ENCODE measurements at places on chromosomes 6 and 20.

DNA sequence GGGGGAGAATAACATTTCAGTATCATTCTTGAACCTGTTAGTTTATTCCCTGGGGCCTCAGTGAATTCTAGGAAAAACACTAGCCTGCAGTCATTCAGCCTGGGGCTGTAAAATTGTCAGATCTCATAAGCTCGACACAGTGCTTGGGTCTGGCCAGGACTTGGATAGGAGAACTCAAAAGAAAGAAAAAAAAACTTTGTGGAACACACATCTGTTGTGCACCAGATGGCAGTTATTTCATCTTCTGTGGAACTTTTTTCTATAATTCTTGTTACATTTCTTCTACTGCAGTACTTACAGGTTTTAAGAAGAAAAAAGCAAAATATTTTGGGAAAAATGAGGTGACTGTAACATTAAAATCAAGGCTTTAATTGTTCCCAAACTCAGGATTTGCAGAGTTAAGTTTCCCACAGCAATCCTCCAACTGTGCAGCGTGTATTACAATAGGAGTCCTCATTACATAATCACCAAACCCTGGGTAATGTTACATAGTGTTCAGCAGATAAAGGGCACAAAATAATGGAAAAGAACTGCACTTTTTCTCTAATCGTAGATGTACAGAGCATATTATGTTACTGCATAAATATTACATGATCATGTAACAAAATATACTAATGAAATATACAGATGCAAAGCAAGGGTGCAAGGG, 531.1 kb upstream of the CITED2 start:
- no peak for DNase-seq

- DNase-seq: no peak
Measured at GRCh38 chr6:158669145-158670035, 19.5 kb downstream of the SYTL3 start.

DNA sequence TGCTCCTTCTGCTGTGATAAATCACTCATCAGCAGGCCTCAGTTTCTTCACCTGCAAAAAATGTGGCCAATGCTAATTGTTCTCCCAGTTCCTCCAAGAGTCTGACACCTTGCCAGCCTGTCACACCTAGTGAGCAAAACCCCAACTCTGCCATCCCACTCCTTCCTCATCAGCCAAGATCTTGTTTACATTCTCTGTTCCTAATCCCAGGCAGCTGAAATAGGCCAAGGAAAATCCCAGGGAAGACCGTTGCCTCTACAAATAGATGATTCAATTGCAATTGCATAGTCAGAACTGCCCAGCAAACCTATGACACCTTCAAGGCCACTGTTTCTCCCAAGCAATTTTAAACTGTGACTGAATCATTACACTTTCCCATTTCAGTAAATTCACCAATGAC, 78.7 kb downstream of the GMDS start:
- DNase-seq: no peak

- no peak for DNase-seq
Measured at GRCh38 chr6:66173587-66173986, 466.6 kb upstream of the EYS start.

GRCh38 chr6:105601541-105602236, 198.8 kb upstream of the PREP start:
- DNase-seq: no peak

DNA sequence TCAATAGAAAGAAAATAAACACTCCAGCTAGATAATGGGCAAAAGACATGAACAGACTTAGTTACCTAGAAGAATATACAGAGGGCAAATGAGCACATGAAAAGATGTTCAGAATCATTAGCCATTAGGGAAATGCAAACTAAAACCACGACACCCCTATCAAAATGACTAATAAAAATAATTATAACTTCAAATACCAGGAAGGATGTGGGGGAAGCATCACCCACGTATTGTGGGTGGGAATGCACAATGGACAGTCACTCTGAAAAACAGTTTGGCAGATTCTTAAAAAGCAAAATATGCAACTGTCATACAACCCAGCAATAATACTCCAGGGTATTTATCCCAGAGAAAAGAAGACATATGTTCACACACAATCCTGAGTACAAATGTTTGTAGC, 92.6 kb downstream of the DLL1 start:
- DNase-seq: no peak

GRCh38 chr20:7940341-7940740, at the start of gene HAO1:
TSS of gene HAO1 (minus strand) at chr20:7940458. CDS start at chr20:7940422, 36 bp downstream.
- no peak for DNase-seq

DNA sequence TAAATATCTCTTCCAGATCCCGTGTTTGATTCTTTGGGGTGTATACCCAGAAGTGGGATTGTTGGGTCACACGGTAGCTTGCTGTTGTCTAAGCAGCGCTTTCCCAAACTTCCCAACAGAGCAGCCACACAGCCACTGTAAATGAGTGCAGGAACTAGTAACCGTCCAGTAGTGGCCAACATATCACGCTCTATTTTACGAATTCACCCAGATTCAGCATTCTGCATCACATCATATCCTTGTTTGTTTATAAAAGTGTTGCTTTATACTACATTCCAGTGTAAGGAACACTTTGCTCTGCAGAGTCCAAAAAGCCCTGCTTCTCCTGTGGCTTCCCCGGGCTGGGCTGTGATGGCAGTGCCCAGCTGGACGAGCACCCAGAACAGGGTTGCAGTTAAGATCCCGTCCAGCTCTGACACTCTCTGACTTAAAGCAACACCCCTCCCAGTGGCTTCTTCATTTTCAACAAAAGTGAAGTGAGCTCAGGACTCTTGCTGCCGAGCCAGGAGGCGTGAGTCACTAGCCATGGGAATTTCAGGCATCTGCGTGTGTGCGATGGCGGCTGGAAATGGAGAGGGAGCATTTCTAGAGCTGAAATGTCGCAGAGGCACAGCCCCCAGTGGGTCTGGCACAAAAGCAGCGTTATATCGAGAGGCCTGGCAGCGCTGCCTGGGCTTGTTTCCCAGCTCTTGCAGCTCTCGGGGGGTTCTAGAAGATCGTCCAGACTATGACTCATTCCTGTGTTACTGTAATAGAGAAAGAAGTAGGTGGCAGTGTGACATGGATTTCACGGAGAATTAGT, 216.3 kb upstream of the ECI2 start:
- DNase-seq: peak; percentile 88

DNA sequence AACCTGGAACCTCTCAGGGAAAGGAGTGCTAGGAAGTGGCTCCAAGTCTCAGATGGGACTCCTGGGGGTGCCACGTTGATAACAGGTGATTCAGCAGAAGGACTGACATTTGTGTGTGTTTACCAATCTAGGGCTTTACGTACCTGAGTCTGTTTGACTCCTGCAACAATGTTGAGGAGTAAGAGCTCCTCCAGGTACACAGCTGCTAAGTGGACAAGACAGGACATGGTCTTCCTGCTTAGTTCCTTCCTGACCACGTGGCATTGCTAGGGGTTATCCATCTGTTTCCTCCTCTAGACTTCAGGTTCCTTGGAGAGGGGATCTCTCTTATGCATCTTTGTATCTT, 164.5 kb upstream of the SLC24A3 start:
- no peak for DNase-seq

DNA sequence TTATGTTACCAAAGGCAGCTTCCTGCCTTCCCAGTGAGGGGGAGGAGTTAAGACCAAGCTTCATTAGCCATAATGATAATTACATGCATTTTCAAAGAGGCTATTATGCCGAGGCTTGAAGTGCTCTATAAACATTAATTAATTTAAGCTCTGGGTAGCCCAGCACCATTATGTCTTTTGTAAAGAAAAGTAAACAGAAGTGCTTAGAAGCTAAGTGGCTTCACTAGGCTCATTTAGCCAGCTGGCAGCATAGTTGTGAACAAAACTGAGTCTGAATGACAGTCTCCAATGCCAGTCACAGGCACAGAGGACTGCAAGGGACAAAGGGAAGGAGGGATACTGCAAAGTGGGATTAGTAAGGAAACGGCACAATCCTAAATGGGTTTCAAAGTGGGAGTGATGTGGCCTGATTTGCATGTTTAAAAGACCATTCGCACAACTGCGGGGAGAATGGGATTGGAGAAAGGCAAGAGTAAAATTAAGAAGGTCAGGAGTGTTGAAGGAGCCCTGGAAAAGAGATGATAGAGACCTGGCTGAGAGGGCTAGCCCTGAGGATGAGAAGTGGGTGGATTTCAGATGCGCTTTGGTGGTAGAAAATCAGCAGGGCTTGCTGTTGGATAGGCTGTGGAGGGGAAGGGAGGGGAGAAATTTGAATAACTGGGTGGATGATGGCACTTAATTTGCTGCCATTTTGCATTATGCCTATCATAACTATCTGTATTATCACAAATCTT, 20.1 kb upstream of the ISM1 start:
- no peak for DNase-seq

DNA sequence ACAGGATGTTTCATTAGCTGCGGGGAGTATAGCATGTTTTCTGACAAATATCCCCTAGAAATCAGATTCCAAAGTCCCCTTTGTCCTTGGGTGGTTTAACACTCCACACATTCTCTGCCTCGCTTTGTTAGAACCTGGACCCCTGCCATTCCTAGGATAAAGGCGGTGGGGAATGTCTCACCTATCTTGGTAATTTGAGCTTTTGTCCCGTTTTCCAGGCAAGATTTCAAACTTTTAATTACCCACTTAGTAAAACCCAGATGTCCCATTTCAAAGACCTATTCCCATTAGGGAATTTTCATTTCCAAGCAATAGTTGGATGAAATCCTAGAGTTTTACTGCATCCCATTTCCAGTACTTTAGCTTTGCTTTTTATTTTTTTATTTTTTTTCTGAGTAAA, 501.0 kb upstream of the MAP3K7 start:
- no peak for DNase-seq

DNA sequence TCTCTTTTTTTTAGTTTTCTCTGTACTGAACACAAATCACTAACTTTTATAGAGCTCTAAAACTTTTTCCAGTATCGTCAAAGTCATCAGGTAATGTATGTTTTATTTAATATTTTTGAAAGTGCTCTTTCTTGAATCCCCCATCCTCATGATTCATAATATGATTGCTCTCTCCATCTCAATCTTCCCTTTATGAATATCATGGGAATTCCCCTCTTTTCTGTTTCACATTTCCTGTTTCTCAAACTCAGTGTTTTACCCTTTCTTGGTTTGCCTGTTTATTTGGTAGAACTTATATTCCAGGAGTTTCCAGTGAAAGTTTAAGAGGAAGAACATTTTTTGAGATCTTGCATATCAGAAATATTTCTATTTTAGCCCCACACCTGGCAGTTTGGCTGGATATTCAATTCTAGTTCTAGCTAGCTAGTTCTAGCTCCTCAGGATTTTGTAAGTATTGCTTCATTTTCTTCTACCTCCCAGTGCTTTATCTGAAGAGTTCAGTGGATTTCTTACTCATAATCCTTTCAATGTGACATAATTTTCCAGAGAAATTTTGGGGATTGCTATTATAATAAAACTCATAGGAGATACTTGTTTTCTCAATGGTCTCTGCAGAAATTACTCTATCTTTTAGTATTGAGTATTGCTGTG, 6.1 kb upstream of the C6orf58 start:
- DNase-seq: no peak

DNA sequence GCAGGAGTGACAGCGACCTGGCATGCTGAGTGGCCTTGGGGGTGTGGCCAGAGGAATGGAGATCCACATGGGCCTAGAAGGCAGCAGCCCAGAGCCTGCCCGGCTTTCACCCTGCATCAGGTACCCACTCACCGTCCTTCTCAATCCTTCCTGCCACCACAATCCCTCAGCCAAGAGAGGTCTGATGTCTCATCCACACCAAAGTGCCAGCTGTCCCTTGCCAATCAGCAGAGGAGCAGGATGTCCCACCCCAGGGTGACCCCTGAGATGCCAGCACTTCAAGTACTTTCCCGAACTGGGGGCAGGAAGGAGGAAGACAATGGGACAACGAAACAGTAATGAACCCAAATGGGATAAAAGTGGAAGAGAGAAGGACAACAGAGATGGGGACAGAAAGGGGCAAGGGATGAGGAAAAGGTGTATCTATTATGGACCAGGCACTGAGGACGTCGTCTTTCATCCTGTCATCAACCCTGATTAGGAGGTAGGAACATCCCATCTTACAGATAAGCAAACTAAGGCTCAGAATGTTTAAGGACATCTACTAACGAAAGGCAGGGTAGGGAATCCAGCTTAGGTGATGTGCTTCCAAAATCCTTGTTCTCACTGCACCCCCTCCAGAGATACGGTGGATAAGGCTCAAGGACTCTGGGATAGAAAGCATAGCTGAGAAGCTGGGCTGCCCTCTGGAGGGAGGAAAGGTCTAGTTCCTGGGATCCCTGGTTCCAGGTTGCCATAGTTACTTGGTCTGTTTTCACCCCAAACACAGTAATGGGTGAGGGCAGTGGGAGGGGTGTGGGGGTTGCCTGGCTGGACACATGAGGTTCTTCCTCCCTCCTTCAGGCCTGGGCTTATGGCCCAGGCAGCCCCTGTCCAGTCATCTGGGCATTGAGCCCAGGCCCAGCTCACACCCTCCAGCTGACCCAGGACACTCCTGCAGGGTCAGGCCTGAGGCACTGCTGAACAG, 4.5 kb upstream of the TNXB start:
- DNase-seq: no peak

- DNase-seq: no peak
Measured at GRCh38 chr20:32638848-32639247, 34.9 kb downstream of the C20orf203 start.

DNA sequence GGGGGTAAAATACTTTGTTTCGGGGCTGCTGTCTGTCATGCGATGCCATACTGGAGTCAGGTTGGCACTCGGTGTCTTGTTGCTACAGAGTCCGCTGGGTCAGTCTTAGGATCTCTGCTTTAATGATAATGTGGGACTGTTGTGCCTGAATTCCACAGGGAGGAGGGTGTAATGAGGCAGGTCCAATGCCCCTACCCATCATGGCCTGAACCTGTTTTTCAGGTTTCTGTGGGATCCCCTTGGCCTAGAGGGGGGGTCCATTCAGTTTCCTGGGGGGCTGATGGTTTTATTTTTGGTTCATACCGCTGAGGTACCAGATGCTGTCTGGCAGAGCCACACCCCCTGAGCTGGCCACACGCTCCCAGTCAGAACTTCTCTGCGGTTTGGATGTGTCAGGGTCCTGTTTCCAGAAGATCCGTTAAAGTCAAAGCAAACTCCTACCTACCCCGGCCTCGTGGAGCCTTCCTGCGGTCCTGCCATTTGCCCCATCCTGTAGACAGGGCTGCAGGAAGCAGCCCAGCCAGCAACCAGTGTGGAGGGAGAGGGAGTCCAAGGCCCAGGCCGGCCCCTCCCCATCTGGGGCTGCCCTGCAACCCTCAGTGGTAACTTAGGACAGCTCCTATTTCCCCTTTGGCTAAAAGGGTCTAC, 69.7 kb downstream of the TCP11 start:
- DNase-seq: no peak

- DNase-seq: no peak
Measured at GRCh38 chr6:128007658-128008057, 106.8 kb upstream of the THEMIS start.
